ENCODE measurements at places on chromosomes 7 and 10.

GRCh38 chr10:37975401-37975991 is 951 bp downstream of the ZNF25 start:
- no peak for DNase-seq

GRCh38 chr7:35761871-35762677 is 38.8 kb upstream of the SEPTIN7 start:
- DNase-seq, result no peak

DNA sequence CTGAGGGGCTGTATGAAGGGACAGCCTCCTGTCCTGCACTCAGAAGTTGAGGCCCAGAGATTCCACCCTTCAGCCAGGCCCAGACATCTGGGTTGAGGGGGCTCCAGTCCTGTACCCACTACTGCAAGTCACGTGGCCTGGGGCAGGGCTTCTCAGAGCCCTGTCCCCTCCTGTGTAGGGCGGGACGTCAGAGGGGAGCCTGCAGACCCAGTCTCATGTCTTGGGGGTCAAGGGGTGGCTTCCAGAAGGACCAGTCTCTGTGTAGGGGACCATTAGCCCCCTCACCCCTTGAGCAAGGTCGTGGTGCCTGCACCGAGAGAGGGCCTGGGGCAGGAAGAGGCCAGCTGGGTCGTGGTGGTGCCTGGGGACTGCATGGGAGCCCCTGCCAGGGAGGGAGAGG is 593 bp upstream of the PILRA start:
- DNase-seq, result no peak

- no peak for DNase-seq
These were observed 9.2 kb downstream of the NEBL start for GRCh38 chr10:20887706-20888555.

- DNase-seq, result no peak
These were observed 32.8 kb downstream of the MYO3A start for GRCh38 chr10:25966844-25967243.

- no peak for DNase-seq
These were observed 18.1 kb downstream of the STRA8 start for GRCh38 chr7:135251496-135252391.

GRCh38 chr10:130545122-130545521 is 408.9 kb downstream of the GLRX3 start:
- no peak for DNase-seq

DNA sequence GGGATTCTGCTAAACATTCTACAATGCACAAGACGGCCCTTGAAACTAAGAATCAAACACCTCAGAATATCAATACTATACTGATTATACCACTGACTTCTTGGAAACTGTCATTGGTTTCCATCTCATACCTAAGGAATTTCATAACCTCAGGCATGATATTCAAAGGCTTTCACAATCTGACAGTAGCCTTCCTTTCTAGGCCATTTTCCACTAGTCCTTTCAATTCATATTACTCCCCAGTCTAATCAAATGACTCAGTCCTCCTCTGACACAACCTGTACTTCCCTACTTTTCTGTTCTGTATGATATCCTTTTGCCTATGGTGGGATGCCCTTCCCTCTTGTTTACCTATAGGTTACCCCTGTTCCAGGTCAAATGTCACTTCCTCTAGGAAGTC is 48.3 kb downstream of the CSTF2T start:
- no peak for DNase-seq

DNA sequence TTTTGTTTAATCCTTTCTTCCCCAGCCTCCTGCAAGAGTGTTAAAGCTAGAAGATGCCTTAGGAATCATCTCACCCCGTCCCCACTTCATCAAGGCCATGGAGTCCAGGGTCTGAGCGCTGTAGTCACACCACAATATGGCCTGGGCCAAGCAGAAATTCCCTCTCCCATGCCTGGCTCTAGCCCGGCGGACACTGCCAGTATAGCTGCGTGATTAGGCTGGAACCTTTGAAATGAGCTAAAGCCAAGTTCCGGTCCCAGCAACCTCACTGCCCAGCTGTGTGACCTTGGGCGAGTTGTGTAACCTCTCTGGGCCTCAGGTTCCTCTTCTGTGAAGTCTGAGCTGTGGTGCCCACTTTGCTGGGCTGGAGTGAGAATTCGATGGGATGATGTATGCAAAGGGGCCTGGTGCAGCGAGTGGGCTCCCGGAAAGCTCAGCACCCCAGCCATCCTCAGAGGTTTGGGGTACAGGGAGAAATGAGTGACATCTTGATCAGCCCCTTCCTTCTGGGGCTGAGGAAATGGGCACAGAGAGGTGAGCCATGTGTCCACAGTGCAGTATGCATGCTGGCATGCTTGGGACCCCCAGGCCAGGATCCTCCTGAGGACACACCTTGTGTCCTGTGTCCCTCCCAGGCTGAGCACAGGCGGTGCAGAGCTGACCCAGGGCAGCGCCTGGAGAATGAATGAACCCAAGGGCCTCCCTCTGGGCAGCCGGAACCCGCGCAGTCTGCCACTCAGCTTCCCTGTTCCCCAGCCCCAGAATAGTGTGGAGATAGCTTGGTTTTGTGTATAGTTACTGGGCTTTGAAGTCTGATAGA is 118.6 kb downstream of the ZMIZ1 start:
- DNase-seq, result no peak
